ENCODE measurements at places on chromosomes 2 and 18.

GRCh38 chr2:163849756-163850435, 114.1 kb upstream of the FIGN start:
- DNase-seq: no peak

DNA sequence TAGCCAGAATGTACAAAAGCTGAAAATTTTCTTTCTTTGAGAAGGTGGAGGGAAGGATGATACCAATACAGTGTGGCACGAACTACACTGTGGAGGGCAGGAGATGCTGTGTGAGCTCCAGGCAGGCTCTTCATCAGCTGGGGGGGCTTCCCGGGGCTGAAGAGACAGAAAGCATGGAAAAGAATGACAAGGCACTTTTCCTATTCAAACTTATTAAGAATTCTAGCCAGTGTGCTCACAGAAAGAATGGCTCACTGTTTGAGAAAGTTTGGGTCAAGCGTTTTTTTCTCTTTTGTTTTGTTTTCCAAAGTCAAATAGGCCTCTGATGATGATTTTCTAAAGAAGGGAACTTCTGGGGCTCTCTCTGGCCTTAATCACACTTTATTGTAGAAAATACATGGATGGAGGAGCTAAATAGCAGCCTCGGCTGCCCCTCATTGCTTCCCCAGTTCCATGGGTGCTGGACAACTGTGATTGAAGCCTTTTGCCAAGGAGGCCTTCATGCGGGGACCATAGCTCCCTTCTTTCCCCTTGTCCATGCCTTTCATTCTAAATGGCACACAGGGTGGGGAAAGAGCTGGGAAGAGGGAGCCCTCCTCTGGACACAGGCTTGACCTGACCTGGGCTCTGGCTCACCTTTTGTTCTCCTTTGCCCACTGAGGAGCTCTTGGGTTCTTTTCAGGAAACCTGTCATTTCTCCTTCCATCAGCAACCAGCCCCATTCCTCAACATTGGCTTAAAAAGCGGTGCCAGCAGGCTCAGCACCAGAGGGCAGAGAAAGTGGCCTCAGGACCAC, 130.6 kb downstream of the TDRD15 start:
- no peak for DNase-seq

GRCh38 chr2:17171446-17172049, 346.7 kb downstream of the RAD51AP2 start:
- DNase-seq: no peak

DNA sequence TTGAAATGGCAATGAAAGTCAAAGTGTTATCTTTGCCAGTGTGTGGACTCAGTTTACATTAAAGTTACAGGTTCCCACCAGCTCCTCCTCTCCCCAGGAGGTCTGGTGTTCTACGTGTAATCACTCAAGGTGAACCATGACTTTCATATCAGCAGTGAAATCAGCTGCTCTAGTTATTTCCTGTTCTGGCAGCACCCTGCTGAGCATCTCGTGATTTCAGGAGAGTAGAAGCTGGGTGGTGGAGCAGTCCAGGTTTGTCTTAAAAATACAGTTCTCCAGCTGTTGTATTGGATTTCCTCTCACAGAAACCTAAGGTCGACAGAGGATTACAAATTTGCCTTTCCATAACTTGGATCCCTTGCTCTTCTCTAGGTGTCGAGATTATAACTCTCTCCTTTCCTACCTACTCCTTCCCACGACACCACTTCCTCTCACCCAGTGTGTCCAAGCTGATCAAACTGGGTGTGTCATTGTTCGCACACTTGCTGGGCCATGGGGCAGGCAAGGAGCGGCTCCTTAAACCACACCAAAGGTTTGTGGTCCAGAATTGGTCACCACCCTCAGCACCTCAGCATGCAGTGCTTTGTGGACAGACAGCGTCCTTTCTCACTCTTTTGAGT, 13.0 kb upstream of the ARHGAP25 start:
- no peak for DNase-seq

DNA sequence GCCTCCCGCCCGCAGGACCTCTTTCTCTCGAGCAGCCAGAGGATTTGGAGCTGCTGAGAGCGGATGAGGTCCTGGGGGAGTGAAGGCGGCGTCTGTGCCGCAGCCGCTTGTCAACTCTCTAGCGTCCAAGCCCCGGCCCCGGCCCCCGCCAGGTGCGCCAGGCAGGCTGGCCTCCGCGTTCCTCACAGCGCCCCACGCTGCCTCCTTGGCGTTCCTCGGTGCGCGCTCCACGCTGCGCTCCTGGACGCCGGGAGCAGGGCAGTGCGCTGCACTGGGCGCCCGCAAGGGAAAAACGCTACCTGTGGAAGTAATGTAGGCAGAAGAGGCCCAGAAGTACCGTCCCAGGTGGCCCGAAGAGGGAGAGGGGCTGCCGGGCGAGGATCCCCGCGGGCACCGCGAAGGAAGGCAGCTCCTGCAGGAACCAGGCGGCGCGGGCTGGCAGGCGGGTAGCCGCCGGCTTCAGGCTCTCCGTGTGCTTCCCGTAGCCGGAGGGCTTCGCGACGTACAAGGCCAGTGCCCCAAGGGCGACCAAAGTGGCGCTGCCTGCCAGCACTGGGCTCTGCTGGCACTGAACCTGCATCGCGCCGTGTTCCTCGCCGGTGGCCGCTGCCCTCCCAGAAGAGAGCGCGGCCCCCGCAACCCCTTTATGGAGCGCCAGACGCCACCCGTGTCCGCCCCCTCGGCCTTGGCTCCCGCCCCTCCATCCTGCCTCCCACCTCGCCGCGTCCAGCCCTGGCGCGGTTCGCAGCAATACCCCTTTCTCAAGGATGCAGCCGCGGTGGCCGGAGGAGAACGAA, at the start of gene SRD5A2:
Gene SRD5A2 (minus strand): TSS at position 618 of the 797 bp plus-strand sequence. CDS start 38 bp downstream, at position 580.
- no peak for DNase-seq

GRCh38 chr18:54772056-54772455, 56.2 kb upstream of the RAB27B start:
- no peak for DNase-seq

DNA sequence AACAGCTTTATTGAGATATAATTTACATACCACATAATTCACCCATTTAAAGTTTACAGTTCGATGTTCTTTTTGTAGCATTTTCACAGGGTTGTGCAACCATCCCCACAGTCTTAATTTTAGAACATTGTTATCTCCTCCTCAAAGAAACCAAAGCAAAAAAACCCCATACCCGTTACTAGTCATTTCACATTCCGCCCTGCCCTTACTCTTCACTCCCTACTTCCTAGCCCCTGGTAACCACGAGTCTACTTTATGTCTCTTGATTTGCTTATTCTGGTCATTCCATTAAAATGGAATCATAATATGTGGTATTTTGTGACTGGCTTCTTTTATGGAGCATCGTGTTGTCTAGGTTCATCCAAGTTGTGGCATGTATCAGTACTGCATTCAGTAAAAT, 137.7 kb downstream of the TANC1 start:
- DNase-seq: no peak

DNA sequence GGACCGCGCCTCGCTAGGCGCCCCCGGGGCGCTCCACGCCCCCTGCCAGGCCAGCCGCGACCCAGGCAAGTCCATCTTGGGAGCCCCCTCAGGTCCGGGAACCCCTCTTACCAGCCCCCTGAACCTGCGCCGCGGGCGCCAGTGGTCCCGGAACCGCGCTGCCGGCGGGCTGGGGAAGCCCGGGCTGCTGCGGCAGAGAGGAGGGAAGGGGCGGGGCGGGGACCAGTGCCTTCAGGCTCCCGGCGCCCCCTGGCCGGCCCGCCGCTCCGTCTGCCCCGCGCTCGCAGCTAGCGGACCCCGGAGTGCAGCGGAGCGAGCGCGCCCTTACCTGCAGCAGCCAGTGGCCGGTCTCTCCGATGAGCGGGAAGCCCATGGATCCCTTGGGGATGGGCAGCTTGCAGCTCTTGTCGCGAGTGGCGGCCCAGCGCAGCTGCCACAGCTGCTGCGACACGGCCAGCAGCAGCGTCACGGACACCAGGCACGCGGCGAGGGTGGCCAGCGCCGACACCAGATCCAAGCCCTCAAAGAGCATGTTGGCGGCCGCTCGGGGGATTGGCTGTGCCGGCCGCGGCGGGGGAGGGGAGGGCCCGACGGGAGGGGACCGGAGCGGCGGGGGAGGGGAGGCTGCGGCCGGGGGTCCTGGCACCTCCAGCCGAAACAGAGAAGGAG, at the start of gene CYP26B1:
Gene CYP26B1 (minus strand): TSS at position 560 of the 669 bp plus-strand sequence. CDS start 28 bp downstream, at position 532.
- no peak for DNase-seq

- DNase-seq: peak; percentile 74
Observed at GRCh38 chr2:236168110-236169080, at the start of gene GBX2. Gene GBX2, minus strand, starts transcription at chr2:236168386. Its CDS starts 415 bp downstream, at chr2:236167971.

GRCh38 chr2:228018311-228018710, 146.9 kb downstream of the DAW1 start:
- DNase-seq: no peak

- DNase-seq: no peak
Observed at GRCh38 chr2:180999274-180999964, 19.0 kb downstream of the UBE2E3 start.
